ENCODE measurements at places on chromosomes 6 and 20.
A peak's percentile ranks its signal among the peaks of the same experiment; 100 is the strongest.

DNA sequence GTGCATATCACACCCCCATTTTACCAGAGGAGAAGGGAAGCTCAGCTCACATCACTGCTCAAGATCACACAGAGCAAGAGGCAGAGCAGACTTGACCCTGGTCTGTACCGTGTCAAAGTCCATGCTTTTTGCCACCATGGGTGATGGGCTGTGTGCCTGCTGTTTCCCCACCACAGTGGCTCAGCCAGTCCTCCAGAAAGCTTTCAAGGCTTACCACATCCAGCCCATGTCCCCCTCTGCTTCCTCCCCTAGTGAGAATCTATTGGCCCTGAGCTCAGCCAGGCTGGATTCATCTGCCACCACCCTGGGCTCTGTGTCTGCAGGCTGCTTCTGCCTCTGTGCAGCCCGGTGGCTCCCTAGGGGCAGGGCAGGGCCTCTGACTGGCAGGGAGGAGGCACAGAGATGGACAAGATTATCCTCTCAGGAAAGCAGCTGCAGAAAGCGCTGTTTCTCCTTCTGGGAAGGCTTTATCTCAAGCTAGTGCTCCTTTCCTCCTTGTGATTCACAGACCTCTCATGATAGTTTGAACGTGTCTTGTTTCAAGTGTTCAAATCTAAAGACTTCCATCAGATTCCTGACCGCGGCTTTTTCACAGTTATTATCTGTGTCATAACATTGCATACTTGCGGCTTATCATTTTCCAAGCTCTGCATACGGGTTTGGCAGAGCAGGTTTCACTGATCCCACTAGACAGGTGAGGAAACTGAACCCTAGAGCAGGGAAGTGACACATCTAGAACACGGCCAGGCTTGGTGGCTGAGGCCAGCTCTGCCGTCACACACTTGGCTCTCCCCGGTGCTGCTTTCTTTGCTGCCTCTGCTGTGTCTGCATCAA lies 37.4 kb downstream of the VEGFA start:
- DNase-seq, result no peak

GRCh38 chr6:167706313-167707109 lies 120.2 kb upstream of the AFDN start:
- DNase-seq, result peak; percentile 30

GRCh38 chr20:53824779-53825178 lies 231.1 kb upstream of the ZNF217 start:
- DNase-seq, result no peak

DNA sequence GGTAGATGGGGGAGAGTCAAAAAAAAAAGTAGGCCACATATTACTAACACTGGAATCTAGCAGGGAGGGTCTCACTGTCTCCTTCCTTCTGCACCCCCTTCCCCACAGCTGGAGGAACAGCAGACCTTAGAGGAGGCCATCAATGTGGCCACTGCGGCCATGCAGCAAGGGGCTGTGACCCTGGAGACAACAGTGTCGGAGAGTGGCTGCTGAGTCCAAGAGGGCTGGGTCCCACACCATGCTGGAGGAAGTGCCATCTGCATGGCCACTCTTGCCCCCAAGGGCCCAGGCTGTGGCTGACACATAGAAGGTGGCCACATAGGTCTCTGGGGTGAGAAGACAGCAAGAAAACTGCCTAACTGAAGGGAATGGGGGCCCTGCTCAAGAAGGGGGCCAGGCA lies 2.6 kb upstream of the DEF6 start:
- no peak for DNase-seq

GRCh38 chr6:118102401-118102800 lies 195.3 kb downstream of the SLC35F1 start:
- DNase-seq, result no peak

DNA sequence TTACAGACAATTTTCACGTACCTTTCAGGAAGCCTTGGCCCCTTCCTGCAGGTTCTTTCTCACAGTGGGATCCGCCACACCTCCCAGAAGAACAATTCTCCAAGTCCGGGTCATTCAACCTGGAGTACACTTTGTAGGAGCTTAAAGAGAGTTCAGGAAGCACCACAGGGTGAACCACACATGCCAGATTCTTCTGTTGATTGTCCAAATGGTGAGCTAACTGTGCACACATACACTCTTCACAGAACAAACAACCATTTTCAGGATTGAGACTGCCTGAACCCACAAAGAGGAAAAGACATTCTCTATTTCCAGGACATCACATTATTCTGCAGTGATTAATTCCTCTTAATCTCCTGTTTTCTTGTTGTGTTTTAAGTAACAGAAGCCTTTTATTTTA lies 51.0 kb downstream of the SCGN start:
- DNase-seq, result no peak

DNA sequence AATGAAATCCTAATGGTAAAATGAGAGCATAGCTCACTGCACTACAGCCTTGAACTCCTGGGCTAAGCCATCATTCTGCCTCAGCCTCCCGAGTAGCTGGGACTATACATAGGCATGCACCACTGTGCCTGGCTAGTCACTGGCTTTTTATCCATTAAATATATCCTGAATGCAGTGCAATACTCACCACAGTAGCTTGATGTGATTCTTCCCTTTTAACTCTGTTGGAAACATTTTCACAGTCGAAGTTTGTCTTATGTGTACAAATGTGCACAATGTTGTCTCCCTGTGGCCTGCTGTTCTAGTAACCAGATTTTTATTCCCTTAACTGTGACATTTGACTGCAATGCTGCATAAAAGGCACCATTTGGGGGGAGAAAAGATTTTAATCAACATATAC lies 56.7 kb downstream of the TRMT6 start:
- no peak for DNase-seq

DNA sequence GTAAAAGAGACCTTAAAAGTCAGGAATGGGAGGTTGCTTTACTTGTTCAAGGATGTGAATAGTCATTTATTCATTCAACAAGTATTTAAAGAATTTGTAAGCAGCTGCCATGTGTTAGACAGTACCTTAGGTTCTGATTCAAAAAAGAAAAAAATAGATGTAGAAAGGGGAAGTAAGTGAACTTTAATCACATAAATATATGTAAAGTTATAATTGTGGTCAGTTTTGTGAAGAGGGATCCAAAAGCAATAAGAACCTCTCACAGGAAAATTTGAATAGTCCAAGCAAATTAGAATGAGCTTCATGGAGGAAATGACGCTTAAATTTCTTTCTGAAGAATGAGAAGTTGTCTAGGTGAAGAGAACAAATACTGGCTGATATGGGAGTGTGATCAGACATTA lies 596.1 kb upstream of the CITED2 start:
- no peak for DNase-seq

DNA sequence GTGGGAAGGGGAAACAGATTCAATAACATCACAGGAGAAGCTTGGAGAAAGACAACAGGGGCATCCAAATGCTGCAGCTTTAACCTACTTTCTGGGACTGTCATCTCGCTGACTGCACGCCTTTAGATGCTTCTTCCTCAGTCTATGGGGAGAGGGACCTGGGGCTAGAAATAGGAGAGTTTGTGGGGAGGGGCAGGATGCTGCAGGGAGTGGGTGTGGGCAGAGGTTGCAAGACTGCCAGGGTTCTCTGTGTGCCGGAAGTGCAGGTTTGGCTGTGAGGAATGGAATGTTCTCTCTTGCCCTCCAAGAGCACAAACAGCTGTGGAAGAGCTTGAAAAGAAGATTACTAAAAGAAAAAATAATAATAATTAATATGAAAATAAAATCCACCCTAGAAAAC lies 93.2 kb downstream of the FOXO3 start:
- DNase-seq, result no peak

- DNase-seq, result no peak
Observed at GRCh38 chr6:33627876-33628275, 6.8 kb downstream of the ITPR3 start.

- no peak for DNase-seq
Observed at GRCh38 chr6:63859528-63859927, 223.9 kb downstream of the PHF3 start.

- no peak for DNase-seq
Observed at GRCh38 chr20:58436868-58437645, 48.0 kb downstream of the VAPB start.

DNA sequence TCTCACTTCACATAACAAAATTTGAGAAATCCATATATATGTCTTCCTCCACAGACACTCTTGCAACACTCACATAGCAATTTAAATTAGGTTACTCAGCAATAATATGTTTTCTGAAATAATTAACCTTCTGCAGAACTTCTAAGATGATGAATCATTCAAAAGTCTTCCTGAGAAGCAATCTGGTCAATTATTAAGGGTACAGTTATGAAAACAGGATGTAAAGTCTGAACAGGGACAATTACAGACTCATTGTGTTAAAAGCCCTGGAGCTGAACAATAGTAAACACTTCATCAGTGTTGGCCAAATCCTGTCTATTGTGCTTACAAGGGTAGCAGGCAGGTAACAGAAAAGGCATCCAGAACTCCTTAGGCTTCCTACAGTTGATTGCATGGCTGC lies 75.4 kb downstream of the FILIP1 start:
- no peak for DNase-seq

DNA sequence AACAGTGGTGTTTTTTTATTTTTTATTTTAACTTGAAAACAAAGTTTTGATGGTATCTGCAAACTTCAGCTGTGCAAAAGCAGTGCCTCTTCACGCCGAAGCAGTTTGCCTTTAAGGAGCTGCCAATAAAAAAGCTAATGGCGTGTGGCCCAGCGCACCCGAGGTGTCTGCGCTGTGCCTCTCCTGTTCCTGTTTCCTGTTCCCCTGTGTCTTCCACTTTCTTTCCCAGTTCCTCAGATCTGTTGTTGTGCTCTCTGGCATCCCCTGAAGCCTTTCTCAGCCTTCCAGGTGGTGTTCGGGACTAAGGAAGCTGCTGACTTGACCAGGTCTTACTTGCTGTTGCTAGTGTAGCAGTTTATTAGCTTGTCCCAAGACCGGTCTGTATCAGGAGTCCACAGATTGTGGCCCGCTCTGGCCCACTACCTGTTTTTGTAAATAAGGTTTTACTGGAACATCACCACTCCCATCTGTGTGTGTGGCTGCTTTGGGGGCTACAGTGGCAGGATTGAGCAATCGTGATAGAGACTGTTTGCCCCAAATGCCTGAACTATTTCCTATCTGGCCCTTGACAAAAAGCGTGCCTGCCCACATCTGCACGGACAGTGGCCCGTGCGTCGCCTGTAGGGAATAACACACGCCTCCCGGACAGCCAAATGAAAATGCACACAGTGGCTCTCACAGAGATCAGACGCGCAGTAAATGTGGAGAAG lies 178.3 kb downstream of the TMEM242 start:
- DNase-seq, result no peak

DNA sequence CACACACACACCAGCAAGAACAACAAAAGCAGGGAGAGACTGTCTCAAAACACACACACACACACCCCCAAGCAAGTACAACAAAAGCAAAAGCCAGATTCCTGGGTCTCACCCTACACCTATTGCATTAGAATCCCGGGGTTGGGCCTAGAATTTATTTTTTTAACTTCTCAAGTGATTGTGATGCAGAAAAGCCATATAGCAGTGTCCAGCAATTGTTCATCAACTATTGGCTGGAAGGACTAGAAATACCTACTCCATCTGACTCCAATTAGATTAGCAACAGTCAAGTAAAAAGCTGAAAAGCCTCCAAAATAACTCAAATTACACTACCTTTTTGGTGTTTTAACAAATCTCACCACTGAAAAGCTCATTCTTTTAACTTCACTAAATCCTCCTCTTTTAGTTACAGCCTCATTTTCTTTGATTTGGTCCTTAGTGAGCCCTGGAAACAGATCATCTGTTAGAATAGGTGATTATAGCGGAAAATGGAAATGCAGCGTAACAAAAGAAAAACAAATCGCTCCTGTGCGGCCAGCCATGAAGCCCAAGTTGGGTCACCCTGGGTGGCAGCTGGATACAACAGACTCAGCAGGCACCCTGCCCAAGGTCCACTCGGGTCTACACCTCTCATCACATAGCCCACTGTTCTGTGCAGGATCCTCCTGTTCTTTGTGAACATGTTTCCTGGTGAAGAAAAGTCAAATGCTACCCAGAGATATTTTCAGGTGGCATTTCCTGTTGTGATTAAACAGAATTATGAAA lies 38.7 kb downstream of the STAU1 start:
- DNase-seq, result no peak

DNA sequence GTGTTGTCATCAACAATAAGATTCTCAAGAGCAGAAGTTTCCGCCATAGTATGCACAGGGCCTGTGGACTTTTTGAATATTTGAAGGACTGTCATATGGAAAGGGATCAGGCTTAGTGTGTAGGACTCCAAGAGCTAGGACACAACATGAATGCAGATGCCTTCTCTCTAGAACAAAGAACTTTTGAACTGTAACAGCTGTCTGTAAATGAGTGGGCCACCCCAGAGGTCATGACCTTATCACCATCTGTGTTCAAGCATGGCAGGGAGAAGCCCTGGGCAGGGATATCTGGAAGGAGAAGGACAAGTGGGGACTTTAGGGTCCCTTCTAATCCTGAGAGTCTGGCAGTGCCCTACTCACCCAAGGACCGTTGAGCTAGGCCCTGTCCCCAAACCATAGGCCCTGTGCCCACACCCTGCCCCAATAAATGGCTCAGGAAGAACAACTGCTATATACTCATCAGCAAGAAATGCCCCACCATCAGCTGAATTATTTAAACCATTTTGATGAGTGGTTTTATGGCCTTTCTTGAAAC lies 70.6 kb downstream of the MTHFD1L start:
- DNase-seq, result no peak

- no peak for DNase-seq
Observed at GRCh38 chr6:111664565-111665030, 58.9 kb upstream of the TRAF3IP2 start.

DNA sequence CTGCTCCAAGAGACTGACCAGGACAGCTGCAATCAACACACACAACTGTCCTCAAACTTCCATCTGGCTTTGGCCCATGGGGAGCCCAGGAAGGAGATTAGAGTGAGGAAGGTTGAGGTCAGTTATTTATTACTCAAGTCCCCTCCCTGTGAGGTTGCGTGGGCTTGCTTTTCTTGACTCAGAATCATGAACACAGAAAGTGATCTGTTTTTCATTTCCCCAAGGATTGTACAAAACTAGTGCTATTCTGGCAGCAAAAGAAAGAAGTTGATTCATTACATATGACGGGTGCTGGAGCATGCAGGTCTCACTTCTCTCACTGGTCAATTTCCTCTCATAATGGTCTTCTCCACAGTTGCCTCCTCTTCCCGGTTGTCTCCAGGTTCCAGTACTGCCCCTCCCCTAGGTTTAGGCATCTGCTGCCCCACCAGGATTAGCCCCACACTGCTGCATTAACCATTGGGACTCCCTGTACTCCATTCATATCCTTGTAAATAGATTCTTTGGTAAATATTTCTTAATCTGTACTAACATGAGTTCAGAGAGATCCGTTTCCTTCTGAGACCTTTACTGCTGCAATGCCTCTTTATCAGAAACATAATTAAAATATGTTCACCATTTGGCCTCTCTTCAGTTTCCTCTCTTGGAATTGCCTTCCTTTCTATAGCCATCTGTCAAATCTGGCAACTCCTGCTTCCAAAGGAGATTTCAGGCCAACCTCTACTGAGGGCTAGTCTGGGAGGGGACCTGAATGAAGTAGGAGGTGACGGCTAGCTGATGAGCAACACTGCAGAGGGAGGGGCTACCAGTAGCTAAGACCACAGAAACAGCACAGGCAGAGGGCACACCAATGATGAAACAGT lies 888.8 kb downstream of the QKI start:
- DNase-seq, result no peak

GRCh38 chr20:924639-925038 lies 8.5 kb upstream of the ANGPT4 start:
- DNase-seq, result no peak

- DNase-seq, result no peak
Observed at GRCh38 chr6:82589509-82590206, 226.0 kb downstream of the TPBG start.
